Gastroesophageal sphincter (tissue), 4 donors: ENCODE measurements at places on chromosomes 12 and 14.

DNA sequence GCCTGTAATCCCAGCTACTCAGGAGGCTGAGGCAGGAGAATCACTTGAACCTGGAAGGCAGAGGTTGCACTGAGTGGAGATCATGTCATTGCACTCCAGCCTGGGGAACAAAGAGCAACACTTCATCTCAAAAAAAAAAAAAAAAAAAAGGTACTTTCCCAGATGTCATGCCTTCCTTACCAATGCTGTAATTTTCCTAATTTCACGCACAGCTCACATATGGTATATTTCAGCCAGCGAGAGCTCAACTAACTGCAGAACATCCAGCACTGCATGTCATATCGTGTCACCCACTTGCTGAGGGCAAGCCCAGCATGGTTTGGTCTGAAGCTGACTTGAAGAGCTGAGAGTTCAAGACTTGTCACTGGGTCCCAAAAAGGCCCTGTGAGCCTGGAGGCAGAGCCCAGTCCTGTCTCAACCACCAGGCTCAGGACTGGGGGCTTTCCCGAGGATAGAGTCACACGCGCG is 29.0 kb downstream of the NFKBIA start:
- no peak for ATAC-seq

DNA sequence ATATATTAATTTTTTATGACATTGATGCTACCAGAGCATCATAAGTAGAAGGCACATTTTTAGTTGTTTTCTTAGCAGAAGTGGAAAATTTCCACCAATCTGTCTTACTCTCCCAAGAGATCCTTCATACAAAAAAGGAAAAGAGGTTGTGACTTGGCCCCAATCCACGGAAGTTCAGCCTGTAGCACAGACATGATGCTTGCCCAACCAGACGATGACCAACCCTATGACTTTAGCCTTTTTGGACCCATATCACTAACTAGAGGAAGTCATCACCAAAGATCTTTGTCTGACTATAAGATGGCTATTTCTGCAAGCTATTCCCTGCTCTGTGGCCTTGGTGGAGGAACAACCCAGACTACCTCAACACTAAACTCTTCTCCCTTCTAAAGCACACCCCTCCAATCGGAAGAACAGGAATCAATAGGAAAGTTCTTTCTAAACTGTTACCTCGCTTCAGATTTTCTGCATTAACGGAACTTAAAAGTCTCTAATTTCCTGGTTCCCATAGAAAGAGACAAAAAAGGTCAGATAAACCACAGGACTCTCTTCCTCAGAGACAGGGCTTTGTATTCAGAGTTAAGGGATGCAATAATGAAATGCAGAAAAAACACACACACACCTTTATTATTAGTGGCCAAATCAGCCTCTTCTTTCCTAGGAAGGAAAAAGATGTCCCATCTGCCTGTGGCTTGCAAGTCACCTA is 4.1 kb upstream of the RHOJ start:
- no peak for ATAC-seq

- no peak for ATAC-seq
Observed at GRCh38 chr14:88321692-88322503, 1.2 kb downstream of the KCNK10 start.

- no peak for ATAC-seq
Observed at GRCh38 chr14:51657762-51658161, 6.1 kb downstream of the FRMD6 start.

DNA sequence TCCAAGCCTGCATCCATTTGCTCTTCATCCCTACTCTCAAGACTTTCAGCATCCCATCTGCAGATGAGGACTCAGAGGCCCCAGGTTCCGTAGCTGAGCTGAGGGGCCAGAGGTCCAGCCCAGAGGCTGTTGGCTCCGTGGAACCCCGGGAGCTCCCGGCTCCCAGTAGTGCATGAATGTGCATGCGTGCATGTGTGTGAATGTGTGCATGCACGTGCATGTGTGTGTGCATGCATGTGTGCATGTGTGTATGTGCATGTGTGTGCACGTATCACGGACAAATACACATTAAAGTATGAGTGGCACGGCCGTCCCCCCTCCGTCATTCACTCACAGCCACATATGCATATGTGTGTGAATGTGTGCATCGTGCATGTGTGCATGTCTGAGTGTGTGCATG is 149.9 kb downstream of the KIF26A start:
- ATAC-seq = no peak

- no peak for ATAC-seq
Observed at GRCh38 chr12:109736552-109737108, 23.0 kb downstream of the FAM222A start.

- ATAC-seq = no peak
Observed at GRCh38 chr14:24266344-24267244, 3.6 kb upstream of the TGM1 start.

DNA sequence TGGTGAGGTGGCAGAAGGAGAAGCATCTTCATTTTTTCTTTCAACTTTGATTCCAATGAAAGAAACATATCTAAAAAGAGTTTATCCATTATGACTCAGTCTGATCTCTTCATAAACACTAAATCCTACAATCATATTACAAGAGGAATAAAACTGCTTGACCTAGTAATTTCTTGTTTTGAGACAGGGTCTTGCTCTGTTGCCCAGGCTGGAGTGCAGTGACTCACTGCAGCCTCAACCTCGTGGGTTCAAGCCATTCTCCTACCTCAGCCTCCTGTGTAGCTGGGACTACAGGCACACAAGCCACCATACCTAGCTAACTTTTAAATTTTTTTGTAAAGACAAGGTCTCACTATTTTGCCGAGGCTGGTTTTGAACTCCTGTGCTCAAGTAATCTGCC is 147.2 kb downstream of the NDUFA12 start:
- no peak for ATAC-seq

DNA sequence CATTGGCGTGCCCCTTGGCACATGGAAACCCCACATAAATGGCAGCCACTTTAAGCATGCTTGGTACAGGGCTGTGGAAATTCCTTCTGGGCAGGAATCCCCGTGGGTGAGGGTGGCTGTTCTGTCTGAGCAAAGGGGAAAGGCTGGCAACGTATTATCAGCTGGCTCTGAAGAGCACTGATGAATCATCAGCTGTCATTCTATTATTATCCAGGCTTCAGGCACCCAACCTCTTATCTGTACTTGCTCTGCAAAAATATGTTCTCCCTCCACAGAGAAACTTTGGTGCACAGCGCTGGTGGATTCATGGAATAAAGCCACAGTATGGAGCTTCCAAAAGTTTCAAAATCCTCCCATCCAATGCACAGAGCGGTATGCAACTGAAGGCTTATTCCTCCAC is 167.1 kb downstream of the TBX5 start:
- ATAC-seq = peak; percentile 25
